ENCODE measurements at places on chromosomes 7 and 10. TPM values are rescaled to one million over a fixed set of nuclear protein-coding genes. Genes with fewer than 3 reads are reported as not detected.

Gene IDI2
- total RNA-seq: not detected

Gene SLC18A3
- total RNA-seq: 0.34 TPM

Gene RNF32
- 1.5 TPM for total RNA-seq

Gene PNLIPRP1
- total RNA-seq: not detected

Gene MEPCE
- 34.7 TPM for total RNA-seq

Gene FAM241B
- 20.9 TPM for total RNA-seq

Gene WDFY4
- 2.6 TPM for total RNA-seq

Gene PTPRN2
- 2.1 TPM for total RNA-seq

Gene KLLN
- total RNA-seq: 1.2 TPM

Gene ZNF736
- not detected for total RNA-seq

Gene UCN3
- total RNA-seq: not detected

Gene SCIN
- 3.9 TPM for total RNA-seq

GRCh38 chr10:126224967-126225671 is 163.2 kb downstream of the ADAM12 start:
- no peak for DNase-seq

DNA sequence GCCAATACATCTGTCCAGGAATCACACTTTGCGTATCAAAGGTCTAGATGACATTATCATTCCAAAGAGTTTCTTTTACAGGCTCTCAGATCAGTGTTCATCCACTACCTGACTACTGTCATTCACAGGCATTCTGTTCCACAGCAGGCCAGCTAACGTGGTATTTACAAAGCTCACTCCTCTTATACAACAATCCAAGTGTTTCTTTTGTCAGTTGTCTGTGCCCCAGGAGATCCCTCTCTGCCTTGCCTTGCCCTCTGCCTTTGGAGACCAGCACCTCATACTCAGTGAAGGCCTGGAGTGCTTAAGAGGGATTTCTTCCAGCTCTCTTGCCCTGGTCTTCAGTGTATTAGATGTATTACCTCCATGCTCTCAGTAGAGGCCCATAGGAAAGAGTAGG is 34.6 kb upstream of the CC2D2B start:
- no peak for DNase-seq

DNA sequence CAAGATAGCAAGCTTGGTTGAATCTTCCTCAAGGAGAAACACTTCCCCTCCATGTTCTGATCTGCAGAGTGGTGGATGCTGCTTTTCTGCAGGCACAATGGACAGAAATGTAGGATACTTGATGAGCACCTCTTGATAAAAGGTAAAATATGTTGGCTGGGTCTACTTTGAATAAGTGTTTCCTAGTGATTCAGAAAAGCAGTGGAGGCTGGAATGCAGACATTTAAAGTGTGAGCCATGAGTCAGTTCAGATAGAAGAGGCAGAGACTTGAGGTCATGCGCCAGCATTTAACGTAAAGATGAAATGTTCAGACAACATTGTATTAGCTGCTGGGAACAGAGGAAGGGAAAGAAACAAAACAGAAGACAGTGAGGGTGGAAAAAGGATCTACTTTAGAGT is 403.1 kb downstream of the ADRA2A start:
- DNase-seq: no peak

DNA sequence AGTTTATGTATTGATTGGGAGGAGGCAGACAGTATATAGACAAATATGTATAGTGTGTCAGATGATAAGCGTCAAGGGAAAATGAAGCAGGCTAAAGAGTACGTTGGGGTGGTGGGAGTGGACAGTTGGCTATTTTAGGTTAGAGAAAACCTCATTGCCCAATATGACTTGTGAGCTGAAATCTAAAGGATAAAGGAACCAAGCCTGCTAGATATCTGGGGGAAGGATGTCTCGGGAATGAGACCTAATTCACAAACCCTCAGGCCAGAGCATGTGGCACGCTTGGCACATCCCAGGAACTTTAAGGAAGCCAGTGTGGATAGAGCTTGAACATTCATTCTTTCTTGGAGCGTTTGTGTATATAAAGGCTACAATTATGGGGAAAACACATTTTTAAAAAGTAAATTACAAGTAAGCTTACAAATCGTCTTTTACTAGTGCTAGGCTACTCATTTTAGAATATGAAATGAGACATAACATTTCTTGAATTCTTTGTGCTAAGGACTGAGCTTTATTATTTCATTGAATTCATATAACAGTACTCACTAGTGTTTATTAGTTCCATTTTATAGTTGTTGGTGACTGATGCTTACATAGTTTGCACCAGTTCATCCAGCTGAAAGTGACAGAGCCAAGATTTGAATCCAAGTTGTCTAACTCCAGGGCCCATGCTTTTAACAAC is 9.7 kb downstream of the FHIP2A start:
- no peak for DNase-seq

- DNase-seq: peak; percentile 63
Observed at GRCh38 chr7:42237811-42238541, 967 bp upstream of the GLI3 start.

DNA sequence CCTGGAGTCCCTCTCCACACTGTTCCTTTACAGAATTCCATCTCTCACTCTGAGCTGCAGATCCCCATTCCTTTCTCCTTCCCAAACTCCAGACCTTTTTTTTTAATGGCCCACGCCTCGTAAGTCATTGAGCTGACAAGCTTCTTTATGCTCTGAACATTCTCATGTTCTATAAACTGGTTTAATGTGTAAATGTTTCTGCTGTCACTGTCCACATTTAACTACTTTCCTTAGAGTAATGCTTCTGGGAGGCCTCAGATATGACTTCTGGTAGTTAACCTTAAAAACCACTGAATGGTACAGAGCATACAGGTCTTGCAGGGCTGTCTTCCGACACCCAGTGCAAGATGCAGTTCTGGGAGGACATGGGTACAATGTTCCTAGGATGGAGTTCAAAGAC is 71.1 kb upstream of the CAMK2B start:
- DNase-seq: no peak

DNA sequence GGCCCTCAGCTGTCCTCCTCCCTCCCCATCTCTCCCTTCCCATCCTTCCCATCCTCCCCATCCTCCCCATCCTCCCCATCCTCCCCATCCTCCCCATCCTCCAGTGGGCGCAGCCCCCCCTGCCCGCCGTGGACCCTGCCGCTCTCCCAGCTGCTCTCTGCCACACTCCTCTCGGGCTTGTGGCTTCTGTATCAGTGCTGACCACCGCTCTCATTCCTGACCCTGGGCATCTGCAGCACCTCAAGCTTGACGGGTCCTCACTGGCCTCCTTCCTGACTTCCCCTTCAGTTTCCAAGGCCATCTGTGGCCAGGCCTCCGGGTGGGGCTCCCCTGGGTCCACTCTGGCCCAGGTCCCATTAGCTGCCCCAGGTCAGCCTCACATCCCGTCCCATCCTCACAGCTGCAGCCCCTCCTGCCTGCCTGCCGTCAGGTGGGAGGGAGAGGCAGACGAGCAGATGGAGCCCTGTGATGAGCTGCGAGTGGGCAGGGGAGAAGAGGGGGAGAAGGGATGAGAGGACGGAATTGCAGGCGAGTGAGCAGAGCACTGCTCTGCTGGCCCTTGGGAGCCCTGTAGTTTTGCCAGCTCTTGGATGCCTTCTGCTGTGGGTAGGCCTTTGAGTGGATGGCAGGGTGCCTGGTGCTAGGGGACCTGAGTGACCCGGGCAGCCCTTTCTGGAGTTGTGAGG is 35.7 kb downstream of the LHPP start:
- no peak for DNase-seq

DNA sequence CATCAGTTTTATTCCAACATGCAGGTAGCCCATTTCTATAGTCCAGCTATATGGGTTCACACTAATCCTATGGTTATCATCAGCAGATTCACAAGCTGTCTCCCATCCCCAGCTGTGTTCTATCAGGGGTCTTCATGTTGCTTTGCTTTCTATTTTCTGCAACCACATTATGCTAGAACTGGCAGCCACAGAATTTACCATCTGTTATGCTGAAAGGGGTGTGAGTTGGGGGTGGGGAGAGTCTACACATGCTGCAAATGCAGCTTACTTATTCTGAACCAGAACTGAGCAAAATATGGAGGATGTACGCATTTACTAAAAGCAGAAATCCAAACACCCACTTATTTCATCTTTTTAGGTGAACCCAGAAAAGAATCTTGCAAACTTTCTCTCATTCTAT is 32.9 kb downstream of the SHTN1 start:
- no peak for DNase-seq

- DNase-seq: no peak
Observed at GRCh38 chr7:87287738-87288341, 57.6 kb upstream of the CROT start.

DNA sequence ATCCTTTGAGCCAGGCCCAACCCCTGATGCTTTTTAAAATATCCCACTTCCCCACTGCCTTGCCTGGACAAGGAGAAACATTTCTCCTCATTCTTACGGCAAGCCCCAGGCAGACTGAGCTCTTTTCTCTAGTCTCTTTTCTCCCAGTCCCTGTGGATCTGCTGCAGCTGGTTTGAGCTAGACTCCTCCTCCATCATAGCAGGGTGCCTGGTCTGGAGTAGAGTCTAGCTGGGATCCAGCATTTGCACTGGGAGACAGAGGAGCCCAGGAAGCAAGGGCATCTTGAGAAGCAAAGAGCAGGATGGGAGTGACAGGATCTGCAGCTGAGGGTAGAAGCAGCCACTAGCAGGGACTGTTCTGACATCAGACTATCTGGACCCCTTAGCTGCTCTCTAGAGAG is 562.3 kb upstream of the COBL start:
- DNase-seq: no peak

DNA sequence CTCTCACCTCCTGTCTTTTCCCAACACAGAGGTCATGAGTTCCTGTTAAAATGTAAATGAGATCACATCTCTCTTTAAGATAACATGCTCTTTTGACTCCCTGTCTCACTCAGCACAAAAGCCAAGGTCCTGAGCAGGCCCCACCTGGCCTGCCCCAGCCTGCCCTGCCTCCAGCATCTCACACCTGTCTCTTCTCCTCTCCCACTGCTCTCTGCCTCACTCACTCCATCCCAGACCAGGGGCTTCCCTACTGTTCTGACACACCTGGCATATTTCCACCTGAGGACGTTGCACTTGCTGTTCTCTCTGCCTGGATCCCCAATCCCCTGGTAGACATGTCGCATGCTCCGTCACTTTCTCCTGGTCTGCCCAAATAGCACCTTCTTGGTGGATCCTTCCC is 285.0 kb upstream of the ZMIZ1 start:
- no peak for DNase-seq

GRCh38 chr7:128872394-128872824 is 9.8 kb downstream of the ATP6V1F start:
- DNase-seq: no peak

DNA sequence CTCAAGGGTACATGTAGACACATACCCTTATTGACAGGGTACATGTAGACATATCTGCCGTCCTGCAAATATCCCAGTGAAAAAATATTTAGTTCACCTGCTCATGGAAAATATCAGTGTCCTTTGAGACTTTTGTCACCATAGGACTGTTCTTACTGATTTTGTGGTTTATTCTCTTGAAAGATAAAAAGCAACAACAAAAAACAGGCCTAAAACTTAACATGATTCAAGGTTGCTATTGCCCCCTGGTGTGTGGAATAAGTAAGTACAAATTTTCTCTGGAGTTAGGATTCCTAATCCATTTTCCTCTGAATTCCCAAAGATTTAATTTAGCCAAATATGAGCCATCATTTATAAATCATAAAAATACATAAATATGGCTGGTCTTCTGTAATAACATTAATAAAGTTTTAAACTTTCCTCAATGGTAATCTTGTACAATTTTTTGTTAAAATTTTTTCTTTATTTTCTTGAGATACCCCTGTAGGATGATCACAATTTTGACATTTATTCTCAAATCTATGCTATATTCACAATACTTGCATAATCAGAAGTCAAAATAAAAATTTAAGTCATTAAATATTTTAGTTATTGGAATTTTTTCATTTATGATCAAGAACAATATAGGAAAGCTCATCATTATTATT is 741.4 kb upstream of the POT1 start:
- no peak for DNase-seq

GRCh38 chr10:1384026-1384425 is 327.8 kb downstream of the WDR37 start:
- no peak for DNase-seq

- no peak for DNase-seq
Observed at GRCh38 chr7:67493366-67493765, 496.7 kb downstream of the TYW1 start.

DNA sequence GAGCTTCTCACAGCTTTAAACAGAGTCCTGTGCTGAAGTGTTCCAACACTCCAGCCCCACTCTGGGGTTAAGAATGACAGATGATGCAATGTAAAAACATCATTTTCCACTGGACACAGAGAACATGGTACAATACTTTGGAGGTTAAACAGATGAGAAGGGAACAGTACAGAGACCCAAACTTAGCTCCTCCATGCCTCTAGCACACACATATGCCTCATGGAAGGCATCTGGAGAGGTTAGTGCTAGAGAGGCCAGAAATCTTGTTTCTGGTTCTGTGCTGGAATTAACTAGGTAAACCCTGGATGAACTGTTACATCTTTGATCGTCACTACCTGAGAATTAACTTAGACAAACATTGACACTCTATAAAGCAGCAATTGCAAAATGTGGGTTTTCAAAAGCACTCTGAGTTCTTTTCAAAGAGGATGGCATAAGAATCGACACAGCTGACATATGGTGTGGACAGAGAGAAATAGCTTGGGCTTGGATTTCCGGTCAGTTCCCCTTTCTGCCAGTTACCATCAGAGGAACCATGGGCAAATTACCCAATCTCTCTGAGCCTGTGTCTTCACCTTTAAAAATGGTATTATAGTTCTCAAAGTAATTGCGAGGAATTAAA is 81.9 kb downstream of the KCNMA1 start:
- DNase-seq: no peak

DNA sequence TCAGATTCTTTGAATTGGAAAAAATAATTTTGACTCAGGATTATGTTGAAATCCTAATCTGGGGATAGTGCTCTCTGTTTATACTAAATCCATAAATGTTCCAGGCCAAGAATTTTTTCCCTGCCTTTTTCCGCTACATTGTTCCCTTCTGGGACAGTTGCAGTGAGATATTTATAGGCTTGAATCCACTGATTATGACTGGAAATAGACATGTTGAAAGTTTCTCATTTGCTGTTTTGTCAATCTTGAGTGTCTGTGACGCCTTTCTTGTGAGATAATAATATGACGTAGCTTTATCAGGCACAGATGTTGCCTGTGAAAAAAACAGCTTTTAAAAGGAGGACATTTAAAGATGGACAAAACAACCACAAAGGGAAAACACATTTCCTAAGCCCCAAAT is 155.9 kb downstream of the ARID5B start:
- DNase-seq: no peak

GRCh38 chr7:50273870-50274269 is 30.6 kb upstream of the IKZF1 start:
- DNase-seq: no peak

GRCh38 chr7:21469894-21470293 is 42.0 kb downstream of the SP4 start:
- no peak for DNase-seq

DNA sequence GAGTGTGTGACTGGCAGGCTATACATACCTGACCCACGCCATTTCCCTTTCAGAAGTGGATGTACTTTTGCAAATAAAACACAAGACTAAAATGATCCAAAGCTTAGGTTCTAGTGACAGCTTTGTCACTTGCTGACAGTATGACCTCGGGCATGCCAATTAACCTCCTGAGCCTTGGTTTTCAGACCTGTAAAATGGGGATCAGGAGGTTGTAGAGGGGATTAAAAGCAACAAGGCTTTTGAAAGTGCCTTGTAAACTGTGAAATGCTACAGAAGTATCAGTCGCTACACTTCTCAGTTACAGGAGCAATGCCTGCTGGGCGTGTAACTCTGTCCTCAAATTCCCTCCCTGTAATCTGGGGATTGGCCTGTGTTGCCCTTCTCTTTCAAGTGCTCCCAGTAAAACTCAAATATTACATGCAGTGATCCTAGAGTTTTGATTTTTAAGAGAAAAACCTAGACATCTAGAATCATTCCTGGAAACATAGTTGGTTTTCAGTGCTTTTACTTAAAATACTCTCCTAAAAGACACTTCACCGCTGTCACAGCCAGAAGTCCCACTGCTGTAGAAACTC is 8.8 kb upstream of the GRB10 start:
- no peak for DNase-seq
